Tracheal epithelial cell (primary cell): ENCODE measurements at places on chromosomes 7 and 10. TPM values are rescaled to one million over a fixed set of nuclear protein-coding genes. Genes with fewer than 3 reads are reported as not detected.

CUZD1 gene
- total RNA-seq, result 0.48 and 0.64 TPM in 2 replicates

SFTPA1 gene
- total RNA-seq, result not detected in 2 replicates

NXPH1 gene
- not detected in 2 replicates for total RNA-seq

TMEM178B gene
- 0.21 and 4.8 TPM in 2 replicates for total RNA-seq

NUB1 gene
- total RNA-seq, result 31.6 and 43.1 TPM in 2 replicates

PITX3 gene
- total RNA-seq, result not detected in 2 replicates

GPR158 gene
- under 0.01 TPM in 1 of 2 replicates, not detected in the other for total RNA-seq

VGF gene
- total RNA-seq, result 0.24 TPM in 1 of 2 replicates, not detected in the other

TASOR2 gene
- 83.4 and 85.5 TPM in 2 replicates for total RNA-seq

MRLN gene
- total RNA-seq, result not detected in 2 replicates

FLNC gene
- 0.64 and 8.0 TPM in 2 replicates for total RNA-seq

VSIR gene
- total RNA-seq, result 4.3 and 10.0 TPM in 2 replicates

CALHM1 gene
- not detected in 2 replicates for total RNA-seq

ASB15 gene
- not detected in 2 replicates for total RNA-seq

POLD2 gene
- 103 and 107 TPM in 2 replicates for total RNA-seq

FZD8 gene
- total RNA-seq, result 9.6 and 20.0 TPM in 2 replicates

ANKRD1 gene
- 0.21 and 21.2 TPM in 2 replicates for total RNA-seq

FFAR4 gene
- total RNA-seq, result not detected in 2 replicates

SPDYE6 gene
- not detected in 2 replicates for total RNA-seq

ZRANB1 gene
- total RNA-seq, result 23.2 and 23.4 TPM in 2 replicates

UTF1 gene
- not detected in 2 replicates for total RNA-seq

SLC26A5 gene
- total RNA-seq, result not detected in 2 replicates

STAM gene
- 24.1 and 28.9 TPM in 2 replicates for total RNA-seq

GNGT1 gene
- not detected in 2 replicates for total RNA-seq
